ENCODE measurements at places on chromosomes 6 and 20. TPM values are rescaled to one million over a fixed set of nuclear protein-coding genes. Genes with fewer than 3 reads are reported as not detected.

Gene SEL1L2
- not detected for total RNA-seq

Gene ADGRG6
- total RNA-seq: 1.3 TPM

GRCh38 chr6:100944644-100945043 is 63.5 kb upstream of the ASCC3 start:
- H3K4me1 ChIP-seq: no peaks in the 10 kb centered on the region
- no peaks in the 10 kb centered on the region for H3K36me3 ChIP-seq
- H3K4me3 ChIP-seq: no peak overlapping the region
- H3K27me3 ChIP-seq: peaks cover 10% of the 10 kb centered on the region
- no peak overlapping the region for H3K27ac ChIP-seq
- DNase-seq: no peak

- DNase-seq: no peak
- no peaks in the 10 kb centered on the region for H3K4me1 ChIP-seq
- H3K4me3 ChIP-seq: no peak overlapping the region
- no peak overlapping the region for H3K27ac ChIP-seq
- H3K36me3 ChIP-seq: peaks cover 6% of the 10 kb centered on the region
Measured at GRCh38 chr6:106670236-106670635, 40.9 kb downstream of the QRSL1 start.

GRCh38 chr20:9458138-9458796 is 56.1 kb upstream of the LAMP5 start:
- H3K27me3 ChIP-seq: no peaks in the 10 kb centered on the region
- no peak for DNase-seq
- H3K4me1 ChIP-seq: no peaks in the 10 kb centered on the region
- H3K27ac ChIP-seq: no peak overlapping the region
- H3K4me3 ChIP-seq: no peak overlapping the region
- no peaks in the 10 kb centered on the region for H3K36me3 ChIP-seq

- no peaks in the 10 kb centered on the region for H3K36me3 ChIP-seq
- no peaks in the 10 kb centered on the region for H3K4me1 ChIP-seq
- no peak for DNase-seq
- H3K27me3 ChIP-seq: peaks cover 5% of the 10 kb centered on the region
- no peak overlapping the region for H3K27ac ChIP-seq
Measured at GRCh38 chr6:83804886-83805285, 48.3 kb upstream of the RIPPLY2 start.

DNA sequence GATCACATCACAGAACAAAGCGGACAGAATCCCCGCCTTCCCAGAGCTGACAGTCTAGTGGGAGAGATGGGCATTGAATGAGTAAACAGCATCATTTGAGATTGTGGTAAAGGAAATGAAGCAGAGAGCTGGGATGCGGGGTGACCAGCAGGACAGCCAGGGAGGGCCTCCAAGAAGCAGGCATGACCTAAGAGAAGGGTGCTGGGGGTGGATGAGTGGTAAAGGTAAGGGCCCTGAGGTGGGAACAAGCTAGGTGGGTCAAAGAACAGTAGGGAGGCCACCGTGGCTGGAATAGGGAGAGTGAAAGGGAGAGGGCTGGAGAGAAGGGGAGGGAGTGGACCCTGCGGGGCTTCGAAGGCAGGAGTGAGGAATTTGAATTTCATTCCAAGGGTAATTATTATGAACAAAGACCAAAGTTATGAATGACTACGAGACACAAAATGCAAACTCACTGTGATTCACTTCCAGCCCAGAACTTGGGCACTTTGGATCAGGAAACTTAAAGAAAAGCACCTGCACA is 61.4 kb downstream of the CEBPB start:
- no peaks in the 10 kb centered on the region for H3K4me1 ChIP-seq
- DNase-seq: no peak
- H3K27me3 ChIP-seq: no peaks in the 10 kb centered on the region

DNA sequence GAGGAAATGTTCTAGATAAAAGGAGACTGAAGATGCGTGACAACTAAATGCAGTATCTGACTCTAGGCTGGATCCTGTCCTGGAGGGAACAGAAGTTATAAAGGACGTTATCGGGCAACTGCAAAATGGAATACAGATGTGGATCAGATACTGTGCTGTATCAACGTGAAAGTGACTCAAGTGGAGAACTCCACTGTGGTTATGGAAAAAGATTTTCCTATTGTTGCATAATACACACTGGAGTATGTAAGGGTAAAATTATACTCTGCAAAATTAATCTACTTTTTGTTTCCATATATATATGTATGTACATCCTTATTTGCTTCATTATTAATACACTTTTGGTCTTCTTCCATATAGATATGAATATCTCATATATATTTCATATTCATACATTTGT is 654.0 kb downstream of the QKI start:
- H3K27me3 ChIP-seq: no peaks in the 10 kb centered on the region
- no peak overlapping the region for H3K4me3 ChIP-seq
- H3K27ac ChIP-seq: no peak overlapping the region
- no peaks in the 10 kb centered on the region for H3K4me1 ChIP-seq
- no peak for DNase-seq
- H3K36me3 ChIP-seq: no peaks in the 10 kb centered on the region

- no peaks in the 10 kb centered on the region for H3K36me3 ChIP-seq
- no peak overlapping the region for H3K27ac ChIP-seq
- H3K4me1 ChIP-seq: peaks cover 19% of the 10 kb centered on the region
- DNase-seq: no peak
Measured at GRCh38 chr6:89299466-89299850, 15.6 kb downstream of the GABRR2 start.
